ENCODE measurements at places on chromosomes 1 and 21. TPM values are rescaled to one million over a fixed set of nuclear protein-coding genes. Genes with fewer than 3 reads are reported as not detected.

IQGAP3 gene
- 2.2 TPM for total RNA-seq

FAM167B gene
- total RNA-seq, result 0.78 TPM

TMEM81 gene
- total RNA-seq, result 0.85 TPM

HAO2 gene
- not detected for total RNA-seq

CCDC181 gene
- total RNA-seq, result 0.54 TPM

NFIA gene
- total RNA-seq, result 118 TPM

CDCA8 gene
- total RNA-seq, result 0.35 TPM

MIXL1 gene
- total RNA-seq, result not detected

COL16A1 gene
- 183 TPM for total RNA-seq
